WTC11 (cell line): ENCODE measurements at places on chromosomes 11 and 22.

DNA sequence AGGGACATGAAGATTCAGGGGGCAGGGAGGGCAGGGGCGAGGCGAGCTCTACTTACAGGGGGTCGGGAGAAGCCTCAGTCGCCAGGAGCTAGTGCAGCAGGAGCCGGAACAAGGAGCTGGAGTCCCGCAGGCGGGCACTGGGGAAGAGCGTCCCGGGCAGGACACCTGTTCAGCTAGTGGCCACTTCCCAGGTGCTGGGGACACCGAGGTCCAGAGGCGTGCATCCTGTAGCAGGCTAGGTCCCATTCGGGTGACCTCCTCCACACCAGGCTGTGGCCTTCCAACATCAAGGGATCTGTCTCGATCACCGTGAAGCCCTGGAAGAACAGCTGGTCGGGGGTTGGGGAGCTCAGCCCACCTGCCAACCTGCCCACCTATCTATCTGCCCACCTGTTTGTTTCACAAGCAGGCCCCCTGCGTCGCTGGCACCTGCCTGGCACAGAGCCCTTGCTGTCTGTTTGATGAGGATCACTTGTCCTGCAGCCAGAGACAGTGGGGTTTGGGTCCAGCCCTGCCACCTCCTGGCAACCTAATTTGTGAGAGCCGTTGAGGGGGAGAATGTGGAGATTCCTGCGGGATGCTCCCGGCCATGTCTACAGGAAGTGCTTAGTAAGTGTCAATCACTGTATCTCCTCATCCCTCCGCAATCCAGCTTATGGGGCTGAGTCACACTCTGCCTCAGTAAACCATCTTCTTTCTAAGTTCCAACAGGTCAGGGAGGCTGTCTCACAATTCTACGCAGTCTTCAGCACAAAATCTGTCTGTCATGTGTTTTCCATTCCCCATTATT, 940.9 kb downstream of the BRD1 start:
- no peak overlapping the region for H3K27ac ChIP-seq
- H3K36me3 ChIP-seq = no peaks in the 10 kb centered on the region
- H3K27me3 ChIP-seq = peaks cover 5% of the 10 kb centered on the region
- no peak for DNase-seq
- no peak overlapping the region for H3K4me3 ChIP-seq

DNA sequence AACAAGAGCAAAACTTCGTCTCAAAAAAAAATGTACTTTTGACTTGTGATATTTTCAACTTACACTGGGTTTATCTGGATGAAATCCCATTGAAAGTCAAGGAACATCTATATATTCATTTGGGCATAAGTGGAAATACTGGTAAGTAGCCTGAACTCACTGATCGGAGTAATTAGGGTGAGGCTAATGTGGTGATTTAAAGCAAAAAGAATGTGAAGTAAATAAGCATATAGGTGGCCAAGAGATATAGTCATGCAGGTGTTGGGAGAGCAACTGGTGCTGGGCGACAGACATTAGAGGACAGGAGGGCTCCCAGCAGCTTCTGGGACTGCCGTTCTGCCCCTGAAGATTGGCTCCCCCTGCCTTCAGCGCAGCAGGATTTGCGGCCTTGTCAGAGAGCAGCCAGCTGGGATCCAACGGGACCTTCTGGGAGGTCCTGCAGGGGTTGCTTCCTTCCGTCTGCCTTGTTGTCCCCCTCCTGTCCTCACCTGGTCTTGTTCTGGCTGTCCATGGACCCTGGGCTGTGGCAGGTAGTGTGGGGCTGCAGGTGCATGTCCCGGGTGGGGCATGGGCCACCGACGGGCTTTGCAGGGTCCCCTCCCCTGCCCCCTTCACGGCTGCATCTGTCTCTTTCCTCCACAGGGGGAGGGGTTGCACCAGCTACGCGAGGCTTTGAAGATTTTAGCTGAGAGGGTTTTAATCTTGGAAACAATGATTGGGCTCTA, 14.1 kb downstream of the RHBDD3 start:
- H3K4me3 ChIP-seq = no peak overlapping the region
- H3K36me3 ChIP-seq = no peaks in the 10 kb centered on the region
- no peak overlapping the region for H3K27ac ChIP-seq
- no peaks in the 10 kb centered on the region; the same call in 1 of the 2 replicates for H3K27me3 ChIP-seq
- DNase-seq = no peak

GRCh38 chr22:24323233-24323632, 52.6 kb downstream of the SPECC1L start:
- H3K36me3 ChIP-seq = peaks cover 40% of the 10 kb centered on the region
- no peak overlapping the region for H3K4me3 ChIP-seq
- no peaks in the 10 kb centered on the region; the same call in 1 of the 2 replicates for H3K4me1 ChIP-seq

GRCh38 chr22:49829044-49829853, 1.6 kb upstream of the BRD1 start:
- DNase-seq = no peak
- peaks cover 33% of the 10 kb centered on the region for H3K36me3 ChIP-seq
- peaks cover 40% of the 10 kb centered on the region for H3K27me3 ChIP-seq
- peak overlapping the region; percentile 40; the same call in 1 of the 2 replicates for H3K4me3 ChIP-seq
- peaks cover 16% of the 10 kb centered on the region for H3K4me1 ChIP-seq

DNA sequence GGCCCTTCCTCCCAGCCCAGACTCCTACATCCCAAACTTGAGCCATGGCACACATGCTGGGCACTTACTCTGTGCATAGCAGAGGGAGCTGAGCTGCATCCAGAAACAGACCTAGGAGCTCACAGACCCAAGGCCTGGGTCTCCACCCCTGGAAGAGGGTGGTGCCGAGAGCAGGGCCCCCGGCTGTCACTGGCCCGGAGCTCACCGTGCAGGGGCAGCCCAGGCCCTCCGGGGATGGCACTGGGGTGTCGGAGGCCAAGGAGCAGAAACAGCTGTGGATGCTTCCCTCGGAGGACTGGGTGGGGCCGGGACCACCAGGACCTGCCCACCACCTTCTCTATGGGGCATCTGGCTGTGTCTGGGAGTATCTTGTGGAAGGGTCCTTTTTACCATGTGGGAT, 4.3 kb upstream of the APOBEC3A start:
- no peaks in the 10 kb centered on the region for H3K36me3 ChIP-seq
- H3K27ac ChIP-seq = no peak overlapping the region
- H3K4me1 ChIP-seq = peaks cover 3% of the 10 kb centered on the region; the same call in 1 of the 2 replicates
- DNase-seq = no peak
- H3K27me3 ChIP-seq = no peaks in the 10 kb centered on the region
- H3K4me3 ChIP-seq = no peak overlapping the region

GRCh38 chr11:28835790-28836189, 727.6 kb downstream of the METTL15 start:
- H3K36me3 ChIP-seq = no peaks in the 10 kb centered on the region
- H3K4me1 ChIP-seq = peaks cover 48% of the 10 kb centered on the region
- no peak for DNase-seq
- H3K4me3 ChIP-seq = no peak overlapping the region
- H3K27ac ChIP-seq = 0 out of 2 replicates have a peak overlapping the region, but pooled peaks have one; percentile 15
- H3K27me3 ChIP-seq = no peaks in the 10 kb centered on the region

- peaks cover 24% of the 10 kb centered on the region for H3K4me1 ChIP-seq
- DNase-seq = peak; percentile 87
- H3K4me3 ChIP-seq = no peak overlapping the region
These were observed 3.6 kb downstream of the FIBP start for GRCh38 chr11:65884716-65885092.

DNA sequence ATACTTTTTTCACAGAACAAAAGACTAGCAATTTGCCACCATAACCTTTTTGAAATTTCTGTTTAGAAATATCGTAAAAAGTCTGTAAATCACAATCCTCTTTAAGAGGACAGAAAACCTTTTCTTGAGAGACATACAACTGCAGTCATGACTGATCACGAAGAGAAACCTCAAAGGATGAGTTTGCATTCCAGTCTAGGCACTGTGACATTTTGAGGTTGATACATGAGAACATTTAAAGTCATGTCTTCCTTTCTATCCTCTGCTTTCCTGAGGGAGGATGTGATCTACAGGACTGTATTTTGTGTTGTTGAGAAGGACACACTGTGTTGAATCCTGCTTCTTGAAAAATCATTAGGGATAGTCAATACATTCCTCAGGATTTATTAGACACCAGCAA, 476.7 kb upstream of the CCDC179 start:
- H3K4me3 ChIP-seq = no peak overlapping the region
- H3K36me3 ChIP-seq = no peaks in the 10 kb centered on the region
- H3K27ac ChIP-seq = no peak overlapping the region
- H3K27me3 ChIP-seq = no peaks in the 10 kb centered on the region
- peaks cover 4% of the 10 kb centered on the region; the same call in 1 of the 2 replicates for H3K4me1 ChIP-seq
- DNase-seq = no peak

DNA sequence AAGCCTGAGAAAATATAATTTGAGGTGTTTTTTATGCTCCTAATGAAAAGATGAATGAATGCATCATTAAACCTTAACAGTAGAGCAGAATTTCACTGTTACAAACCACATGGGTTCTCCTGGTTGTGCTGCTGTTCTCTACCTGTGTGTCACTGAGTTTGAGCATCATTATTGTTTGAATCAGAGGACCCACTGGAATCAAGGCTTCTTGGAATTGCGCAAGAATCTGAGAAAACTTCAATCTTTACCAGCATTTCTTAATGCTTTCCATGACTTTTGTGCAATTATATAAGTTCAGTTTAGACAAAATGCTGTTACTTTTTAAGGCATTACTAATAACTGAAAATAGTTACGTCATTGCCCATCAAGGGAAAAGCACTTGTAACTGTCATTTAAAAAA, 18.8 kb upstream of the RBX1 start:
- H3K27ac ChIP-seq = no peak overlapping the region
- 0 out of 2 replicates have a peak, but pooled peaks cover 9% of the 10 kb centered on the region for H3K36me3 ChIP-seq
- H3K4me1 ChIP-seq = no peaks in the 10 kb centered on the region
- no peak overlapping the region for H3K4me3 ChIP-seq
- no peaks in the 10 kb centered on the region for H3K27me3 ChIP-seq
- DNase-seq = no peak

DNA sequence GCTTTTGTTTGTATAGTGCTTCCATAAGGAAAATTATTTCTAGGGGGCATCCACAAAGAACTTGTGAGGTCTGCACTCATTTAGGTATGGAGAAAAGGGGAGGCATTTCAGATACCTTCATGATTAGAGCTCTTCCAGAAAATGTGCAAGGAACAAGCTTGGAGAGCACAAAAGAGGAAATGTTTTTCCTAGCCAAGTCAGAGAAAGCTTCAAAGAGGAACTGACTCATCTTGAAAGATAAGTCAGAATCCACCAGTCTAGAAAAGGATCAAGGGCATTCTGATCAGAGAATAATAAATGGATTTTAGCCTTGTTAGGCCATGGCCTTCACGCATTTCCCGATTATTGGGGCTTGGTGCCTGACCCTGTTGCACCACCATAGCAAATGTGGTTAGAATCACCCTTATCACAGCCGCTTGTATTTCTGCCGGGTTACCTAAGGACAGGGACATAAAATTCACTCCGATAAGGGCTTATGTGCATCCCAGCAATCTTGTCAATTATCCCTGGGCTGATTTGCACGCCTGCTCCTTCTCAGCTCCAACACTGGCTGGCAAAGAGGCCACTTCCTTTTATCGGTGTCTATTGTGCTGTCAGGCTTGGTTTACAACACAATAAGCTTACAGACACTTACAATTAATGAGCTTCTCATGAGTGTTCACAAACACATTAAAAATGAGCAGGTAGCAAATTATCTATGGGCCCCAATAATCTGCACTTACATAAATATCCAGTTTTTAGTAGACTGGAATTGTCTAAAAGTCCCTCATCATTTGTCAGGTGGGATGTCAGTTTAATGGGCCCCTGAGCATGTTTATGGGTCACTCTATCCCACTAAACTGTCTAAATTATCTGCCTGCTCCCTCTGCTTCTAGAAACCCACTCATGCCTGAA, 613.5 kb downstream of the SOX6 start:
- no peaks in the 10 kb centered on the region for H3K27me3 ChIP-seq
- H3K27ac ChIP-seq = no peak overlapping the region
- no peaks in the 10 kb centered on the region for H3K4me1 ChIP-seq

DNA sequence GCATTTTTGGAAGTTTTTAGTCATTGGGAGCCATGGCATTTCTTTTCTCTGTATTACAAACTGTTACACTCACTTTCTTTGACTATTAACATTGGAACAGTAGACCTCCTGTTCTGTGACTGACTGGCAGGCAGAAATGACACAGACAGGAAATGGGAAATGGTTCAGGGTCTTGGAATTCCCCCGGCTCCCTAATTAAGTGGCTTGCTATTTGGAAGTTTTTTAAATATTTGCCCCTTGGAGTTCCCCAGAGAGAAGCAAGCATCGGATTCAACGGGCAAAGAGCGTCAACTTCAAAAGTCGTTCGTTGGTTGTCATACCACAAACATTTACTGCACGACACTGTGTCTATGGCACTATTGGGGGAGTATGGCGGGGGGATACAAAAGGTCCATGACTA, 1.1 kb upstream of the BIRC2 start:
- H3K27ac ChIP-seq = no peak overlapping the region; the same call in 1 of the 2 replicates
- no peaks in the 10 kb centered on the region for H3K27me3 ChIP-seq
- peaks cover 19% of the 10 kb centered on the region for H3K4me1 ChIP-seq
- peaks cover 5% of the 10 kb centered on the region; the same call in 1 of the 2 replicates for H3K36me3 ChIP-seq
- DNase-seq = no peak

DNA sequence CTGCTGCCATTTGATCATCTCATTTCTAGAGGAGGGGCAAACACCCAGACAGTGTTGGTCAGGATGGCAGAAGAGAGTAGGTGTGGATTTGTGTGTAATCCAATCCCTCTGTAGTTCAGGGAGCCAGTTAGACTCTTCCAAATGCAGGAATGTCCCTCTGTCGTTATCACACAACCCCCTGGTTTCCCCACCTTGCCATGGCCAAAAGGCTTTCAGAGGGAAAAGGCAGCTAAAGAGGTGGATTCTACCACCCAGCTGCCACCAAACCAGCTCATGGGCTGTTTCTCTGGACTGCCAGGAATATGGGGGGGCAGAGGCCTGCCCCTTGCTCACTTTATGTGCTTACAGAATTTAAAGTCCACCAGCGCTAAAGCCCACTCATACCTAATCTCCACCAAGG, 18.1 kb downstream of the TSKU start:
- H3K36me3 ChIP-seq = peaks cover 1% of the 10 kb centered on the region; the same call in 1 of the 2 replicates
- no peak overlapping the region for H3K4me3 ChIP-seq
- DNase-seq = no peak
- H3K27ac ChIP-seq = no peak overlapping the region
- peaks cover 14% of the 10 kb centered on the region for H3K4me1 ChIP-seq

- peak overlapping the region; percentile 67 for H3K27ac ChIP-seq
- no peak for DNase-seq
- H3K4me3 ChIP-seq = no peak overlapping the region
- H3K27me3 ChIP-seq = no peaks in the 10 kb centered on the region
These were observed 6.6 kb downstream of the TNKS1BP1 start for GRCh38 chr11:57318178-57318577.

DNA sequence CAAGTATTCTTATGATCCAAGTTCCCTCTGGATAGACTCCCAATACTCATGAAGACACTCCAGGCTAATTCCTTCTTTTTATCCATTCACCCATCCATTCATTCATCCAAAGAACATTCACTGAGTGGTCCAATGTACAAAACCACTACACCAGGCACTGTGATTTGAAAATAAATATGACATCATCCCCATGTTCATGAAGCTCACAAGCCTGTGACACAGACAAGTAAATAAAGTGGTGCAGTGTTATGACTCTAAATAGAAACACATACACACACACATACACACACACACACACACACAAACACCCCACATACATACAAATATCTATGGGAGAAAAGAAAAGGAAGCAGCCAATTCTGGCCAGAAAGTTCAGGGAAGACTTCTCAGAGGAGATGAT, 35.5 kb downstream of the MTMR2 start:
- peaks cover 8% of the 10 kb centered on the region for H3K36me3 ChIP-seq
- DNase-seq = no peak
- H3K27me3 ChIP-seq = no peaks in the 10 kb centered on the region

- peaks cover 3% of the 10 kb centered on the region; the same call in 1 of the 2 replicates for H3K4me1 ChIP-seq
- H3K4me3 ChIP-seq = no peak overlapping the region
- no peaks in the 10 kb centered on the region; the same call in 1 of the 2 replicates for H3K36me3 ChIP-seq
- H3K27ac ChIP-seq = no peak overlapping the region
These were observed 80.8 kb upstream of the MTNR1B start for GRCh38 chr11:92888696-92889095.
